ENCODE measurements at places on chromosomes 6 and 20. TPM values are rescaled to one million over a fixed set of nuclear protein-coding genes. Genes with fewer than 3 reads are reported as not detected.

The ASIP gene
- not detected for total RNA-seq

The ADGRF4 gene
- not detected for total RNA-seq

The OPRL1 gene
- 1.6 TPM for total RNA-seq

The DNAAF9 gene
- total RNA-seq, result 3.5 TPM

The TNF gene
- 124 TPM for total RNA-seq

The WDR27 gene
- 25.2 TPM for total RNA-seq

The FOXS1 gene
- total RNA-seq, result not detected

The RNF144B gene
- 1.3 TPM for total RNA-seq

GRCh38 chr6:45415788-45416518 is 38.2 kb upstream of the SUPT3H start:
- H3K27me3 ChIP-seq, result peaks cover 5% of the 10 kb centered on the region
- DNase-seq, result no peak
- peaks cover 36% of the 10 kb centered on the region for H3K4me1 ChIP-seq
- no peak overlapping the region for H3K4me3 ChIP-seq
- H3K27ac ChIP-seq, result no peak overlapping the region
- peaks cover 10% of the 10 kb centered on the region for H3K36me3 ChIP-seq

DNA sequence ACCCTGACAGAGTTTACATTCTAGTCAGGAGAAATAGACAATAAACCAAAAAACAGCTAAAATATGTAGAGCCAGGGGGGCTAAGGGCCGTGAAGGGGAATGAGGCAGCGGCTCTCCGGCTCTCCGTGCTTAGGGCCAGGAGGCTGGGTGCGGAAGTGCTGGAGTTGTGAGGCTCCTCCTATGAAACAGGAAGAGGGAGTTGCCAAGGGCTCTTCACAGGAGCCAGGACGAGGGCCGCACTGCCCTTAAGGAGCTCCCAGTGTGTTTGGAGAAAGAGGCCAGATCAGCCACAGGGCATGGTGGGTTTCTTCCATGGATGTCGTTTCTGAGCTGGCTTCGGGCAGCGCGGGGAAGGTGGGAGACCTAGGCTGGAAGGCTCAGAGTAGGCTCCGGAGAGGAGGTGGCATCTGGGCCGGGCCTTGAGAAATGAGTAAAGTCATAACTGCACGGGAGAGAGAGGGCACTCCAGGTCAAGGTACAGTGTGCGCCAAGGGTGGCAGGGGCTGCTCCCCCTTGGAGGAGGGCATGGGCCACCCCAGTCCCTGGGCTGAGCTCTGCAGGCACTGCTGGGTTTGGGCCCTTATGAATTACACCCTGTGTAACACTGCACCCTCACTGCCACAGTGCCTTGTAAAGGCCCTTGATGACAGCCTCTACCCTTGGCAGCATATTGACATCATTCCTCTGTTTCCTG is 20.8 kb upstream of the MLN start:
- peaks cover 25% of the 10 kb centered on the region for H3K27me3 ChIP-seq

DNA sequence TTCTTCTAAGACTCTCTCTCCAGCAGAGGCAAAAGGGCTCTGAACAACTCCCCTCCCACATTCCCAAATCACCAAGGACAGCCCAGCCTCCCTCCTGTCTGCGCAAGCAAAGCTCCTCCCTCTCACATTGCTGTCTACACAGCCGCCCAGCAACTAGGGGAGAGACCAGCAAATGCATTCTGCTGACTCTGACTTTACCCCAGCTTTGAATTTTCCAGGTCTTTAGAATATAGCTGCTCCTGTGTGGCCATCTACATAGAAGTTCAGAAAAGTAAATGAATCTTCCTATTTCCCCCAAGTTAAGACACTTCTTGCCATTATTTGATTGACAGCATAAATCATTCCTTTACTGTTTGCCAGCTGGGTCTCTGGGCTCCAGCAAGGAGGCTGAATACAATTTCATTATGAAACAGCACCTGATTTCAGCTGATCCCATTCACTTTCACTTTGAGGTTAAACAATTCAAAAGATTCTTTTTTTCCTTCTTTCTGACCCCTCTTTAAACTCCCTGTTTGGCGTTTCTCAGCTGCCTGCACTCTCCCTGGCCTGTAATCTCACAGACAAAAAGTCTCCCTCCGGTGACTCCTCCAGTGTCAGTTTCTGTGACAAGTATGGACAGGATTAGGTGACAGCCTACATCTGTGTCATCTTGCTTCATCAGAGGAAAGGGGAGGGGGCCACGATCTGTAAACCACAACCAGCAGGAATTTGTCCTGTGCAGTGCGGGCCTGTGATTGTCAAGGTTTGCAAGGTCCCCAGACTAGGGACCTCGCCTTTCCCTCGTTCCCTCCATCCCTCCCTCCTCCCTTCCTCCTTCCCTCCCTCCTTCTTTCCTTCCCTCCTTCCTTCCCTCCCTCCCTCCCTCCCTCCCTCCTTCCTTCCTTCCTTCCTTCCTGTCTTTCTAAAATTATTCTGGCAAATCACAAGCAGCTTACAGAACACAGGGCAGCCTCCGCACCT is 205.6 kb upstream of the RIN2 start:
- H3K27ac ChIP-seq, result no peak overlapping the region
- H3K27me3 ChIP-seq, result no peaks in the 10 kb centered on the region
- H3K36me3 ChIP-seq, result no peaks in the 10 kb centered on the region
- no peak overlapping the region for H3K4me3 ChIP-seq

DNA sequence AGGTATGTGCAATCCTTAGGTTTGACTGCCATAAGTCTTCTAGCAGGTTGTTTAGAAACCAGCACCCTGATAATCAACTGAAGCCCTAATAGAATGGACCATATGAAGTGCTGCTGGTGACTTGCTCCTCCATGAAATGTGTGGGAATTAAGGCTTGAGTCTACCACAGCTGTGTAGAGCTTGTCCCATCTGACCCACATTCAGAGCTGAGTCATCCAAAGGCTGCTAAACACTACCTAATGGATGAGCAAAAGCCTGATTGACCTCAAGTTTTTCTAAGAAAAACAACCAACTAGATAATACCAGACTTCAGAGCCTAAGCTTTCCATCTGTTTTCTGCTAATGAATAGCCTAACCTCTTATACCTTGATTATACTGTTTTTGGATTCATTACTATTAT is 120.3 kb upstream of the MOCS1 start:
- no peak overlapping the region for H3K27ac ChIP-seq
- H3K4me3 ChIP-seq, result no peak overlapping the region
- H3K36me3 ChIP-seq, result no peaks in the 10 kb centered on the region
- H3K4me1 ChIP-seq, result no peaks in the 10 kb centered on the region

- no peaks in the 10 kb centered on the region for H3K36me3 ChIP-seq
- H3K27me3 ChIP-seq, result no peaks in the 10 kb centered on the region
- DNase-seq, result no peak
- no peak overlapping the region for H3K4me3 ChIP-seq
- H3K27ac ChIP-seq, result no peak overlapping the region
- peaks cover 3% of the 10 kb centered on the region for H3K4me1 ChIP-seq
Measured at GRCh38 chr6:153208706-153209105, 77.6 kb upstream of the RGS17 start.

DNA sequence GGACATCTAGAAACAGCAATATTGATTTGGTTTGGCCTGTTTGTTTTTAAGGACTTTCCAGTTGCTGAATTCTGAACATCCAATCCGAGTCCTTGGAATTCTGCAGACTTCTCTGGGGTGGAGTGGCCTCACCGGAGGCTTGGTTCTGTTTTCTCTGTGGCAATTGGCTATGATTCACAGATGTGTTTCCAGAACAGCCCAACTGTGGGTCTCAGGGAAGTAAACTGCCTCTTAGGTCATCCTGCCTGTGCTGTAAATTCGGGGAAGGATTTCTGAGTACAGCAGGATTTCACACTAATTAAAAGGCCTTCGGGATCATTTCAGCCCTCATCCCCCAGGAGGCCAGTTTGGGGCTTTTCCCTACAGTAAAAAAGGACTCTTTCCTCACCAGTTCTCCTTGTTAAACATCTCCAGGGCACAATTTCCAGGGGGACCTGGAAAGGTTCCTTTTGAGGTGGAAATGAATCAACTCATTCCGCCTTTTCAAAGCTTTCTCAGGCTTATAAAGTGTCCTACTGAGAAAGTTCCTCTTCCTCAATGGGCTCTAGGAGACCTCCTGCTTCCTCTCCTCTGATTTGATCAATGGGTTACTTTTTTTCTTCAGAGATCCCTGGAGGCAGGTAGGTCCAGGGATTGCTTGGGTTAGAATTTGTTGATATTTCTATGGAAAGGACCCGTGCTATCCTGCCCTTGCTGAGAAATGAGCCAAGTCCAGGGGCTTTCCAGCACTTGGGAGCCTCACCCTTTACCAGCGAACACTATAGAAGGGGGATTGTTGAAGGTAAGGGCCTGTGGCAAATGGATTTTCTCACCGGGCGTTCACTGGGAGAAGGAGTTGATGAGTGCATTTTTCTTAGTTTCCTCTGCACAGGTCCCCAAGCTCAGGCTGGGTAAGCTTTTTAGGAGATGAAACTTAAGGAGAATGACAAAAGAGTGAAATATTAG is 114.6 kb downstream of the CLIC5 start:
- no peak overlapping the region for H3K4me3 ChIP-seq
- no peak overlapping the region for H3K27ac ChIP-seq
- H3K4me1 ChIP-seq, result peaks cover 18% of the 10 kb centered on the region
- no peaks in the 10 kb centered on the region for H3K27me3 ChIP-seq

DNA sequence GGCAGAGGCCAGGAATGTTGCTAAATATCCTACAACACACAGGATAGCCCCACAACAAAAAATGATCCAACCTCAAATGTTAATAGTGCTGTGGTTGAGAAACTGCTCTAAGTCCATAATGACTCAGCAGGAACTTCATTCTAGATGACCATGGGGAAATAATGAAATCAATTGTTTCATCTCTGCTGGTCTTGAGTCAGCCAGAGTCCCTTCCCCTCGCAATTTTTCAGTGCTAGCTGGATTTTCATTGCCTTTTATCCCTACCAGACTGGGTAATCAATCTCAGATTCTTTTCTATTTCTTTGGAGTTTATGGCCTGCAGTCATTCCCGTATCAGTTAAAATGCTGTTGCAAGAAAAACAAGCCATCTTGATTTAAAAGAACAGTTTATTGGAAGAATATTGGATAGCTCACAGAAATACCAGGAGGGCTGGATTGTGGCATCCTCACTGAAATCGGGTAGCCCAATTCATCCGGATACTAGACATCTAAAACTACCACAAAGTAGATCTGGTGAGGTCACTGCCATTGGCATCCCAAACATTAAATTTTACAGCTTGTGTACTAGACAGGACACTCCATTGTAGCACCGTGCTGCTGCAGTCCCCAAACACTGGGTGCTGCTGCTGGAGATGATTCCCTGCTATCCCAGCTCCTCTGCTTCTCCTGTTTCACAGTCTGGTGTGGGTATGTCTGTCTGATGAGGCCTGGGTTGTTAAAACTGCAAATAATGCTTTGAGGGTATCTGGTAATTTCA is 30.3 kb upstream of the POPDC3 start:
- DNase-seq, result no peak
- H3K36me3 ChIP-seq, result no peaks in the 10 kb centered on the region
- peaks cover 20% of the 10 kb centered on the region for H3K4me1 ChIP-seq
- H3K4me3 ChIP-seq, result no peak overlapping the region
- H3K27ac ChIP-seq, result no peak overlapping the region

GRCh38 chr6:20709451-20709850 is 175.2 kb downstream of the CDKAL1 start:
- no peak for DNase-seq
- H3K27me3 ChIP-seq, result no peaks in the 10 kb centered on the region
- peaks cover 3% of the 10 kb centered on the region for H3K36me3 ChIP-seq
- peaks cover 29% of the 10 kb centered on the region for H3K4me1 ChIP-seq
- H3K4me3 ChIP-seq, result no peak overlapping the region

DNA sequence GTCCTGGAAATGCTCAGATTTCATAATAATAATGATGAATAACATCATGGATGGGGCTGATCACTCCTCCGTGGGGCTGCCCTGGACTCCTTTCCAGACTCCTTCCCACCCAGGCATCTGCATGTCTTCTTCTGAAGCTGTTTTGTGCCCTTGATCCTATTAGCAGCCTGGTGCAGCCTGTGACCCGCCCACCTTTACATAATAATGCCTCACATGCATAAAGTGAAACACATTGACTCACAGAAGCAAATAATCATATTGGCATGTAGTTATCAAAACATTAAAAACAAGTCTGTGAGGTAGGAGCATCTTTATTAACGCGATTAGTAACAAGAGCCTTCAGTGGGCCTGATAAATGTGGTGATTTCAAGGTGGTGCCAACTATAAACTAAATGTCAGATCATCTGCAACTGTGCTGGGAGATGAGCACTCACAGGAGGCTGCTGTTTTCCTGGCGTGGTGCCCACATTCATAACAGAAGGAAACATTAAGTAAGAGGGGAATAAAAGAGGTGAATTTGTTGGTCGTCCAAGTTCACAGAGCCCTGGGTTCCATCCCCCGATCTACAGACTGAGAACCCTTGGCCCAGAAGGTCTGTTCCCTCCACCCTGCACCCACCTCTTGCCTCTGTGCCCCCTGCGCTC is 344.7 kb downstream of the CDH4 start:
- no peak overlapping the region for H3K27ac ChIP-seq
- H3K27me3 ChIP-seq, result no peaks in the 10 kb centered on the region
- no peaks in the 10 kb centered on the region for H3K4me1 ChIP-seq
- no peak overlapping the region for H3K4me3 ChIP-seq
- no peaks in the 10 kb centered on the region for H3K36me3 ChIP-seq
